ENCODE measurements at places on chromosomes 12 and 14.
A peak's percentile ranks its signal among the peaks of the same experiment; 100 is the strongest.

DNA sequence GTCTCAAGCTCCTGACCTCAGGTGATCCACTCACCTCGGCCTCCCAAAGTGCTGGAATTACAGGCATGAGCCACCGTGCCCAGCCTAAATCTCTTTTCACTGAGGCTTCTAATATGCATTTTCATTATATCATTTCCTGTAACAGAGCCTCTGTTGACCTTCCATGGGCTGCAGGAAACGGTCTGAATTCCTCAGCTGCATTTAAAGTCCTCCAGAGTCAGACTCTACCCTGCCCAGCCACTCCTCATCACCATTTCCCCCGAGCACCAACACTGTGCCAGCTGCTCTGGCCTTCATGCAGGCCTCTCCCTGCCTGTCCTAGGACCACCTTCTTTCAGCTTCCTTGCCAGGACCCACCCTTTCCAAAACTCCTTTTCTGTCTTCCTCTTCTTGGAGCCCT lies 9.8 kb upstream of the NFKBIA start:
- no peak for DNase-seq

DNA sequence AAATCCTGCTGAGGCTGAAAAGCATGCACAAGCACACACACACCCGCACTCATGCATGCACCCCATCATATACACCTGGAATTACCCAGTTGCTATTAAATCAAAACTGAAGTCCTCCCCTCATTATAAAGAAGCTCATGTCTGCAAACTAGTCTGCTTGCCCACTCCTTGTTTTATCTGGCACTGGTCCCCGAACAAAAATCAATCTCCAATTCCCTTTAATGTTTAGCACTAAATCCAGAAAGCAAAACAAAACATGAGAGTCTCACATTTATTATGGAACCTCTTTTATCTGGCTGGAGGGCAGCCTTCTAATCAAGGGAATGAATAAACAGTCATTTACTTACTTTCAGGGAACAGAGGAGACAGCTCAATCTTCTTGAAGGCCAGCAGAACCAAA lies 1093.4 kb upstream of the FLRT2 start:
- DNase-seq, result no peak

- DNase-seq, result no peak
Measured at GRCh38 chr12:63766498-63766897, 13.2 kb upstream of the RXYLT1 start.

DNA sequence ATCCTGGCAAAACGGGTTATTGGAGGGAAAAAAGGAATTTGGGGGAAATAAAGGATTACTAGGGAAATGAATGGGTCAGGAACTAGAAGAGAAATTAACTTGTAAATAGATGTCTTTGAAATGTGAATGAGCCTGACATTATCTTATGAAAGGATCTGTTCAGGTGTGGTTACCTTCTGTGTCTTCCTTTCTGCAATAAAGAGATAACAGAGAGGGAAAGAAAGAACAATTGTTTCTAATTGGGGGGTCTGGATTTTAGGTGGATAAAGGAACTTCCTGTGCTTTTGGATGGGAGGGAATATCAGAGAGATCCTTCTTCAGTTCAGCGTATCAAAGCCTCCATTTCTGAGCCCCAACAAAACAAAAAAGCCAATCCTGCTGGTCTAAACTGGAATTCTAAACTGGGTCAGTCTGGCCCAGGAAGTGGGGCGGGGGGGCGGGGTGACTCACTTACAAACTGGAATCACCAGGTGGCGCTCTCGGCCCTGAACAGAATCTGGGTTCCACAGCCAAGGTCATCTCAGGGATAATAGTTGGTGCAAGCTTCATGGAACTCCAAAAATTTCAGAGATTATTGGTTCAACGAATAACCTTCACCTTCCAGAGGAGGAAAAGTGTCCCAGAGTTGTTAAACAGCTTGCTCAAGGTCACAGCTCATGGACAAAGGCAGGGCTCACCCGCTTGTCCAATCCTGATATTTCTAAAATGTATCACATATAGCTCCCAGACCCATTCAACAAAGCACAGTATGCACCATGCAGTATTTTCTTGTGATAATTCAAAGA lies 15.2 kb upstream of the PEBP1 start:
- DNase-seq, result peak; percentile 56

DNA sequence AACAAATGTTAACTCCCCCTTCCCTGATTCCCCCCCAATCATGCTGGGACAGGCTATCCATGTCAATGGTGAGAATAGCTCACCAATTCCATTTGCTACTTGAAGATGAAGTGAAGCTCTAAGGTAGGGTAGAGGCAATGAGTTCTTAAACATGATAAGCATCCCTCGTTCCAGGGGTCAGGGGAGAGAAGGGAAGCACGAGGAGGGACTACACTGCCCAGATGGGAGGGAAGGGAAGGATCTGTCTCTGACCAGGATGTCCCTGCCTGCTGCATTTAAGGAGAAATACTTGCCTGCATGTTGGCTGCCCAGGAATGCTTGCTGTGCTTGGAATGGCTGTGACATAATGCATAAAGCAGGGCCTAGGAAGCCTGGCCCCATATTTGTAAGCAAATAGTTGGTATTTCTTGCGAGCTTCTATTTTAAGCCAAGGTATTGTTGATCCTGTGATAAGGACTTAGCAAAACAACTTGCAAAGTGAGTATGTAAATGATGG lies 155.1 kb downstream of the CEP83 start:
- no peak for DNase-seq

DNA sequence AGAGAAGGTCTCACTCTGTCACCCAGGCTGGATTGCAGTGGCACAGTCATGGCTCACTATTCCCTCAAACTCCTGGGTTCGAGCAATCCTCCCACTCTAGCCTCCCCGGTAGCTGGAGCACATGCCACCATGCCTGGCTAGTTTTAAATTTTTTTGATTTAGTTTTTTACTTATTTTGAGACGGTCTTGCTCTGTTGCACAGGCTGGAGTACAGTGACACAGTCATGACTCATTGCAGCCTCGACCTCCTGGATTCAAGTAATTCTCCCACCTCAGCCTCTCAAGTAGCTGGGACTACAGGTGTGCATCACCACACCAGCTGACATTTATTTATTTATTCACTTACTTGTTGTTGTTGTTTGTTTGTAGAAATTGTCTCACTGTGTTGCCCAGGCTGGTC lies 22.2 kb upstream of the DIP2B start:
- no peak for DNase-seq

DNA sequence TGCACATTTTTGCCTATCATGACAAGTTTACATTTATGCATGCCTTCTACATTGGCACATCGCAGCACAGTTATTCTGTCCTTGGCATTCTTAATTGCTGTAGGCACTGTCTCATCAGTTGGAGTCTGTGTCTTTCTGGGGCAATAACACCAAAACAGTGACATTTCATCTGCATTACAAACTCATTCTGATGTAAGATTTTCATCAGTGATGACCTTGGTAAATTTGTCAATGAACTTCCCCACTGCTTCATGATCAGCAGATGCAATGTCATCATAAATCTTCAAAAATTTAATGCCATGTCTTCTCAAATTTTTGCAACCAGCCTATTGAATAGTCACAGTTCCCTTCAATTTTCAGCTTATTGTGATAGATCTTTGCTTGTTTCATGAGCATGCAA lies 85.5 kb downstream of the CAPZA3 start:
- DNase-seq, result no peak

DNA sequence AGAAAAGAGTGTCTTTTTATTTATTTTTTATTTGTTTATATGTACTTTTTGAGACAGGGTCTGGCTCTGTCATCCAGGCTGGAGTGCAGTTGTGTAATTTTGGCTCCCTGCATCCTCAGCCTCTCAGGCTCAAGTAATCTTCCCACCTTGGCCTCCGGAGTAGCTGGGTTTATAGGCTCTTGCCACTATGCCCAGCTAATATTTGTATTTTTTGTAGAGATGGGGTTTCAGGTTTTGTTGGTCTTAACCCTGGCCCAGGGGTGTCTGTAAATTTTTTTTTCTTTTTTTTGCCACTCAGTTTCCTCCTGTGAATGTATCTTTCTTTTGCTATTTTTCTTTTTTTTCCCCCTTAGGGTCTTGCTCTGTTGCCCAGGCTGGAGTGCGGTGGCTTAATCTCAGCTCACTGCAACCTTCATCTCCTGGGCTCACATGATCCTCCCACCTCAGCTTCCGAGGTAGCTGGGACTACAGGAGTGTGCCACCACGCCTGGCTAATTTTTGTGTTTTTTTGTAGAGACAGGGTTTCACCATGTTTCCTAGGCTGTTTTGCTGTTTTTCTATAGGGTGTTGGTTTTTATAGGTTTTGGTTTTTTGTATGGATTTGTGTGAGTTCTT lies 11.0 kb downstream of the RCOR1 start:
- DNase-seq, result no peak
